Nucleus accumbens (tissue), 56 donors: ENCODE measurements at places on chromosomes 5 and 9.

GRCh38 chr5:90338712-90339372 is 70.7 kb downstream of the CETN3 start:
- DNase-seq: no peak

- DNase-seq: no peak
Measured at GRCh38 chr9:116303270-116303669, 149.7 kb downstream of the PAPPA start.

- DNase-seq: no peak
Measured at GRCh38 chr9:34557426-34558321, 31.9 kb downstream of the CNTFR start.

GRCh38 chr5:6742081-6742758 is 29.0 kb downstream of the TENT4A start:
- no peak for DNase-seq

DNA sequence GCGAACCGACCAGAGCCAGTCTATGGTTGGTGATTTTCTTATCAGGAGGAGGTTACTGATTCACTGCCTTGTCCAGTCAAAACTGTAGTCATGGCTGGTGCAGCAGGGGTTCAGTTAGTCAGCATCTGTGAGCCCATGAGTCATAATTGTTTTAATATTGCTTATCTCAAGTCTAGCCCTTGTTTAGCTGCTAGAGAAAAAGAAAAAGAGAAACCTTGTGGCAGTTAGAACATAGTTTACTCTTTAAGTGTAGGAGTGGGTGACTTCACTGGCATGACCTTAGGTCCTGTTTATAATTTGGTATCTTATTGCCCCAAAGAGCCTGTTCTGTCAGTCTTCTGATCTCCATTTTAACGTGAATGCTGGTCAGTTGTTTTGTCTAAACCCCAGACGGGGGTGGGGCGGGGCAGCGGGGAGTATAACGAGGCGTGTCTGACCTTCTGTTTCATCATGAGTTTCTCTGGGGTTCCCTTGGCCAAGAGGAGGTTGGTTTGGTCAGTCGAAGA is 76.9 kb upstream of the NFIL3 start:
- DNase-seq: no peak

DNA sequence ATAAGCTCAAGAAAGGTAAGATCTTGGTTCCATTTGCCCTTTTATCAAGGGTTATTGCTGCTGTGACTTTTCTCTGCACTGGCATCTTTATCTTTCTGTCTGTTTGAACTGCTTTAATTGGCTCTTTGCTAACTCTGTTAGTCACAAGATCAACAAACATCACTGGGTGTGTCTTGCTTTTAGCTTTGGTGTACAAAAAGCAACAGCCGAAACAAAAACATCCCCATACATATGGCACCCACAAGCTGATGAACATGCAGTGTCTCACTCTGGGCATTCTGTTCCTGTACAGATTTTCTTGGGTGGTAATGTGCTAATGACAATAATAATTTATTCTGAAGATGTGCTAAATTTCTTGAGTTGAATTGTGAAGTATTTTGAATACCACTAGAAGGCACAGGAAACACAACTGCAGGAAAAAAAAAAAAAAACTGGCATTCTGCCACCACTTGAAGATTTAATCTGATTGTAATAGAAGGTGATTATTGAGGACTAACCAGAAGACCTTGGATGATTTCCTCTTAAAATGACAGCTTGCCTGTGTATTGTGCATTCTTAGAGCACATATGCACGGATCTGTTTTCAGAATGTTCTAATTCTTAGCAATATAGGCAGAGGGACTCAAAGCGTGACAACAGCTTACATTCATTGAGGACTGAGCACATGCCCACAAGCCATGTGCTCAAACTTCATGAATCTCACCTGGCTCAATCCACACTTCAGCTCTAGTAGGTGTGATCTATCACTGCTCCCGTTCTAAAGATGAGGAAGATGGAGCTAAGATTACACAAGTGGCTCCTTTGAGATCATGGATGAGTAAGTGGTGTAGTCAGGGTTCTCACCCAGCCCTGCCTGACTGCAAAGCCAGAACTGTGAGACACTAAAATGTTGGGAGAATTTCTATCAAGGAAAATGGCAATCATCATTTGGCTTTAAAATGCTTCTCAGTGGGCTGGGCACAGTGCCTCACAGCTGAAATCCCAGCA is 96.4 kb downstream of the EBF1 start:
- no peak for DNase-seq

GRCh38 chr9:116644091-116644688 is 42.9 kb upstream of the TRIM32 start:
- DNase-seq: no peak

- DNase-seq: no peak
Measured at GRCh38 chr5:114201332-114201731, 160.5 kb upstream of the KCNN2 start.

GRCh38 chr5:41869151-41869723 is 988 bp downstream of the OXCT1 start:
- no peak for DNase-seq

DNA sequence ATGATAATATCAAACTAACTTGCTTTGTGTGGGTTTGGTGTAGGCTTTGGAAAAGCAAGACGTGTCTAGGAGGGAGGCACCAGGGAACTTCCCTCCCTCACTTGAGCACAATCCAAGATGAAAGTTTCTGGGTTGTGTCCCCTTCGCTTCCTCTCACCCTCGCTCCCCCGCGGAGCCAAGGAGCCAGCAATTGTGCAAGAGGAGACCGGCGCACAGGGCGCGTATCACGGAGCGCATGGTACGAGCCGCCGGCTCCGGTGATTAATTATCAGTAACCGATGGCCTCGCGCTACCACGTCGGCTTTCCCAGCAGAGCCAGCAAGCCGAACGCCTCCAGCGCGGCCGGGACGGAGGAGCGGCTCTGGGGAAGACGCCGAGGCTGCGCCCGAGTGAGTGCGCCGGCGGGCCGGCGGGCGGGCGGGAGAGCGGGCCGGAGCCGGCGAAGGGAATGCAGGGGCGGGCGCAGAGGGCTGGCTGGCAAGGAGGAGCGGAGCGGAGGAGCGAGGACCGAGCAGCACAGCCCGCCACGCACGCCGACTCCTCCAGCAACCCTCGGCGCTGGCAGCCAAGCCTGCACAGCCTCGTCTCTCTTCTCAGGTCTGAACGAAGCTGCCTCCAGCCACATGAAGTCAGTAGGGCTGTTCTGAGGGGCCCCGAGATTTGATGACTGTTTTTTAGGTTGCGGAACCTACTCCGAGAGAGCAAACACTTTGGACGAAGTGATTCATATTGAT is 143.6 kb downstream of the BNC2 start:
- no peak for DNase-seq

GRCh38 chr5:61724102-61724501 is 392.0 kb downstream of the ZSWIM6 start:
- DNase-seq: no peak

- no peak for DNase-seq
Measured at GRCh38 chr5:116013207-116013785, 19.0 kb upstream of the ARL14EPL start.

- no peak for DNase-seq
Measured at GRCh38 chr9:78807286-78807685, 510.4 kb downstream of the PSAT1 start.

DNA sequence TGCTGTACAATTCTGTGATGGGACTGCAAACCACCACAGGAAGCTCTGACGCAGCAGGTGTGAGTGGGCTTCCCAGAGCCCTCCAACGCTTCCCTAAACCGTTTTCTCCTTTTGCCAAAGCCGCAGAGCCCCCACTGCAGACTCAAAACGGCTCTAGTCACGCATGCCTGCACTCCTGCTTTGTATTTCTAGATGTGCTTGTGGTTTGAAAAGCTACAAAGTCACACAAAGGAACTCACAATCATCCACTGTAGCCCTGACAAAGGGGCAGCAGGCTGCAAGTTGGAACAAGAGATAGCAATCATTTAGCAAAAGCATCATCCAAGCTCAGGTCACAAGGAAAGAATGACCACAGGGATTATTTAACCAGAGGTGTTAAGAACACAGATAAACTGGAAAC is 79.3 kb downstream of the PTPN3 start:
- DNase-seq: no peak

- no peak for DNase-seq
Measured at GRCh38 chr5:93272108-93272507, 308.9 kb downstream of the NR2F1-AS1 start.

DNA sequence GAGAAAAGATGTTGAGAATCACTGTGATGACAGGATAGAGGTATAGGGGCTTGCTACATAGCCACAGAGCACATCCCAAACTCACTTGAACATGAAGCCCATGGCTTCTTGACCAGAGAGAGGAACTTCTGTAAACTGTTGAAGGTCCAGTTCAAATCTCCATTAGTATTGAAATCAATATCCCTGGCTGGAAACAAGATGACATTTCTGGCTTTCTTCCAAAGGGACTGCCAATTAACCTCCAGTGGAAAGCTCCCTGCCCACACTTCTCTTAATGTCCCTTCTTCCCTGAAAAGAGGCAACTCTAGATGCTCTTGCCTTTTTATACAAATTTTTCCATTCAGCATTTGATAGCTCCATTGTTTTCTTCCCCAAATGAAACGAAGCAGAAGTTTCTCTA is 612.1 kb downstream of the EBF1 start:
- DNase-seq: no peak

DNA sequence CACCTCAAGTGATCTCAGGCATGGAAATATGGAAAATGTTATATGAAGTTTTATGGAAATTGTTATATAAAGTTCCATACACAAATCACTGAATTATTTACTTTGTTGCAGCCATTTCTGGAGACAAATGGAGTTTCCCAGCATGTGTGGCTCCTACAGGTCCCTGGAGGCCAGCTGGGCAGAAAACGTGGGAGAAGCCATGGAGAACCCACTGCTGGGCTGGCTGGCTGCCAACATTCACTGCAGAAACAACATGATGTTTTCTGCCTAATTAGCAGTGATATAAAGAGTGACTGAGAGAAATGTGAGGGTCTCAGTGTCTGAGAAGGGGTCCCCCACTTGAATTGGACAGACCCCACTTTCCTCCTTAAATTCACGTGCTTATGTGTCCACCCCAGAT is 208.8 kb upstream of the IRX2 start:
- DNase-seq: no peak

DNA sequence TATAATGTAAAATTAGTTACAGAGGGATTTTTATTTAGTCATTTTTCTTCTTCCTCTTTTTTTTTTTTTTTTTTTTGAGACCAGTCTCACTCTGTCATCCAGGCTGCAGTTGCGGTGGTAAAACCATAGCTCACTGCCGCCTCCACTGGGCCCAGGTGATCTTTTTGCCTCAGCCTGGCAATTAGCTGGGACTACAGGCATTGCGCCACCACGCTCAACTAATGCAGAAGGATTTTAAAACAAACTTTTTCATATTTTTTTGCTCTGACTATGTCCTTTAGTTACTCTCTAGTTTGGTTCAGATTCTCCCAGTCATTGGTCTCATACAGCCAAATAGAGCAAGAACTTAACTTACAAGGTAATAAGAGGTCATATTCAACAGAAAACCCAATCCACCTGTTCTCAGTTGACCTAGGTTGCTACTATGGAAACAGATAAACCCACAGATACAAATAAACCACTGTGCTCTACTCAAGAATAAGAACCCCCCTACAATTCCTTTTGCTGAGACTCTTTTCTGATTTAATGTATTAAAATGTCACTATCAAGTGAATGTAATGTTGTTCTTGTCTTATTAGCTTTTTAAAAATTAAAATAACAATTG is 50.1 kb upstream of the TTC39B start:
- no peak for DNase-seq

GRCh38 chr5:64330728-64331231 is 165.1 kb downstream of the RNF180 start:
- no peak for DNase-seq

GRCh38 chr9:8560560-8561525 is 761.3 kb upstream of the DMAC1 start:
- DNase-seq: no peak

DNA sequence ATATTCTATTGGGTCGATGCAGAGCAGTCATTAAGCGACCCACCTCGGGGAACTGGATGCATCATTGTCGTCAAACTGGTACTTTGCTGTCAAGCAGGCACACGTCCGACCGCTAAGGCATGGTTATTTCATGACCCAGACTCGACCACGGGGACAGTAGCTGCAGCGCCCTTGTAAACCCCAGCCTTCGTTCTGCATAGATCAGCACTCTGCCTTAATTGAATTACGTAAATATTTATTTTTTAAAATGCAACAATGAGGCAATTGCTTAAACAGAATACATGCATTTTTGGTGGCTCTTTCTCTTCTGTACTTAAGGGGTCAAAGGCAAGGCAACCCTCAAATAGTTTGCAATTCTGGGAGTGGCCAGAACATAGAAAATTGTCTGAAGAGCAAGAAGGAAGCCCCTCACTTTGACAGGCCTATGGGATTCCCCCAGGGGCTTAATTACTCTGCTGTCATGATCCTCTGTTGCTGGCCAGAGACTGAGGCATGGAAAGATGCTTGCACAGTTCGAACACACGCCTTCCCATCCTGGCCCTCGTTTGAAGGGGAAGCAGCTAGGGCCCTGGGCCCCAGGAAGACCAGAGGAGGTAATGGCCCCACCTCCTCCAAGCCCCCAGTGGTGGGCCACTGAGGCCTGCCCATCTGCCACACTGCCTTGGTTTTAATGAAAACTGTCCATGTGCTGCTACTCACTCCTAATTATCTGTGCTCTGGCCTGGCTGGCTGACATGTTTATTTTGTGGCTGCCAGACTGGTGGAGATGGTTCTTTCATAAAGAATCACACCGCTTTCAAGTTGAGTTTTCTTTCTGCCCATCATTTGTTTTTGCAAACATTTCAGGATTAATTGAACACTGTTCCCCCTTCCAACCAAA is 169.7 kb upstream of the MAST4 start:
- no peak for DNase-seq

- DNase-seq: no peak
Measured at GRCh38 chr5:99379187-99379586, 450.4 kb upstream of the CHD1 start.

DNA sequence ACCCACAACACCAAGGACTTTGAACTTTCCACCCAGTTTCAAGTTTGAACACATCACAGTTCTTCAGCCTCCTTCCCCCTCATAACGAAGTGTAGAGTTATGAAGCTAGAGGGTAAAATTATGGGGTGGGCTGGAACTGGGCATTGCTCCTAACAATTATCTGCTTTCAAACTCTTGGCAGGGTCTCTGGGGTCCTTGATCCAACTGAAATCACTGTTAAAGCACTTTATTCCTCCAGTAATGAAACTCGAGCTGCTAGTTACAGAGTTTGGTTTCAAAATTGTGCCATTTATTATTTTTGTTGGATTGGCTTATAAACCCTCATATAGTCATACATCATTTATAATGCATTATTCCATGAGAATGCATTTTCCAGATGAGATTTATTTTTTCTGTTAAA is 158.5 kb downstream of the RGS3 start:
- no peak for DNase-seq
